ENCODE measurements at places on chromosomes 11 and 22.

DNA sequence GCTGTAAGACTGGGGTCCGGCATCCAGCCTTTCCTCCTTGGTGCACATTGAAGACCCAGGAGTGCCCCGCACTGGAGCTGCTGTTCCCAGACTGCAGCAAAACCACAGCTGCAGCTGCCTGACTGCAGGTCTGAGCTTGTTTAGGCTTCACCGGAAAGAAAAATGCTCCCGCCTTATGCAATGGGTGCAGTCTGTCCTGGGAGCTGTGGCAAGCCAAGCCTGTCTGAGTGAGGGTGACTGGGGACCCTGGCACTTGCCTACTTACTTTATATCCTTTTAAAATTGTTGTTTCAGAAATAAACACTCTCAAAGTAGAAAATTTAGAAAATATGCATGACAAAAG, 23.3 kb upstream of the CD44 start:
- no peak for DNase-seq

- no peak for DNase-seq
Measured at GRCh38 chr11:122813176-122813893, 25.0 kb upstream of the CRTAM start.

- DNase-seq = no peak
Measured at GRCh38 chr11:1729692-1730011, 20.7 kb downstream of the IFITM10 start.

GRCh38 chr11:12433571-12434324, 56.4 kb downstream of the PARVA start:
- DNase-seq = no peak

- no peak for DNase-seq
Measured at GRCh38 chr22:38132136-38132535, 21.7 kb upstream of the BAIAP2L2 start.

DNA sequence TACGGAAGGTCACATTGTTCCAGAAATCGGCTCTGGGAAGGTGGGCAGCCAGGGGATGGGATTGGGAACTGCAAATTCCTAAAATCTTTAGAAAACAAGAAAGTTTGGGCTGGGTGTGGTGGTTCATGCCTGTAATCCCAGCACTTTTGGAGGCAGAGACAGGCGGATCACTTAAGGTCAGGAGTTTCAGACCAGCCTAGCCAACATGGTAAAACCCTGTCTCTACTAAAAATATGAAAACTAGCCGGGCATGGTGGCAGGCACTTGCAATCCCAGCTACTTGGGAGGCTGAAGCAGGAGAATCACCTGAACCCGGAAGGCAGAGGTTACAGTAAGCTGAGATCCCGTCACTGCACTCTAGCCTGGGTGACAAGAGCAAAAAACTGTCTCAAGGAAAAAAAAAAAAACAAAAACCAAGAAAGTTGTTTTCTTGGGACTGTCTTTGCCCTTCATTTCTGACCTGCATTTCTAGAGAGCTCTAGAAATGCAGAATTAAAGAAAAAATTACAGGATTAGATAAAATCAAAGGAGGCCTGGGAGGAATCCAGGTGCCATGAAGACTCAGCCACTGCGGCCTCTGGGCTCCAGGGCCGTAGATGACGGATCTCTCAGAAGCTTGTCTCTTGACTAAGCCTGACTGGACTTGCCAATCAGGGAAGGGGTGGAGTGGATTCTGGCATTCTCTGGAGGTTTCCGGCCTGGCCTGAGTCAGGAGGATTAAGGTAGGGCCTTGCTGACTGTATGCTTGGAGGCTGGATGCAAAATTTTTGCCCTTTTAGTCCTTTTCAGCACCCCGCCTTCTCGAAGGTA, 5.3 kb upstream of the MALAT1 start:
- DNase-seq = no peak

GRCh38 chr22:38220653-38221386, 19.0 kb downstream of the MAFF start:
- DNase-seq = no peak

GRCh38 chr11:115238086-115238485, 266.1 kb downstream of the CADM1 start:
- DNase-seq = no peak

GRCh38 chr11:62880231-62880802, 379 bp upstream of the SLC3A2 start:
- no peak for DNase-seq

DNA sequence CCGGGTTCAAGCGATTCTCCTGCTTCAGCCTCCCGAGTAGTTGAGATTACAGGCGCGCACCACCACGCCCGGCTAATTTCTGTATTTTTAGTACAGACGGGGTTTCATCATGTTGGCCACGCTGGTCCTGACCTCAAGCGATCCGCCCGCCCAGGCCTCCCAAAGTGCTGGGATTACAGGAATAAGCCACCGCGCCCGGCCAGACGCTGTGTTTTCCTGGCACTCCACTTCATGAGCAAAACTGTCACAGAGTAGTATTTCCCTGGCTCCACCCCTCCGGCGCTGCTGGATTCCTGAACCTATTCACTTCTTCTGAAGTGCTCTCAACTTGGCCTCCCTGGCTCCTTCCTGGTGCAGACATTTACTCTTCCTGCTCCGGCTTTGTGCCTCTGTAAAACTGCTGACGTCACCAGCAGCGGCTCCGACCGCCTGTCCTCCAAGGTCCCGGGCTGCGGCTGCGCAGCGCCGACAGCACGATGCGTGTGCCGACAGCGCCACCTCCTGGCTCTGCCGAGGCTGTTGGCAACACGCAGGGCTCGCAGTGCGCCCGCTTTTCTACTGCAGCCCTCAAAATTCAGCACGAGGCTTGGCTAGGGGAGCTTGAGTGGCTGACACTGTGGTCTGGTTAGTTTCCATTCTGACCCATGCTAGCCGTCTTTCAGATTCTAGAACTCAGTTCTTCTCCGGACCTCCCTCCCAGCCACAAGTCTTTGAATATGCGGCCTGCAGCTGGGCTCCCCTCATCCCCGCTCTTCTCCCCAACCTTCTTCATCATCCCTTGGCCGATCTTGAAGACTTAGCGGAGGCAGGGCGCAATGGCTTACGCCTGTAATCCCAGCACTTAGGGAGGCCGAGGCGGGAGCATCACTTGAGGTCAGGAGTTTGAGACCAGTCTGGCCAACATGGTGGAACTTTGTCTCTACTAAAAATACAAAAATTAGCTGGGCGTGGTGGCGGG, 36.6 kb downstream of the APOL3 start:
- peak; percentile 99 for DNase-seq

GRCh38 chr22:45316796-45317526, 7.2 kb downstream of the FAM118A start:
- no peak for DNase-seq

DNA sequence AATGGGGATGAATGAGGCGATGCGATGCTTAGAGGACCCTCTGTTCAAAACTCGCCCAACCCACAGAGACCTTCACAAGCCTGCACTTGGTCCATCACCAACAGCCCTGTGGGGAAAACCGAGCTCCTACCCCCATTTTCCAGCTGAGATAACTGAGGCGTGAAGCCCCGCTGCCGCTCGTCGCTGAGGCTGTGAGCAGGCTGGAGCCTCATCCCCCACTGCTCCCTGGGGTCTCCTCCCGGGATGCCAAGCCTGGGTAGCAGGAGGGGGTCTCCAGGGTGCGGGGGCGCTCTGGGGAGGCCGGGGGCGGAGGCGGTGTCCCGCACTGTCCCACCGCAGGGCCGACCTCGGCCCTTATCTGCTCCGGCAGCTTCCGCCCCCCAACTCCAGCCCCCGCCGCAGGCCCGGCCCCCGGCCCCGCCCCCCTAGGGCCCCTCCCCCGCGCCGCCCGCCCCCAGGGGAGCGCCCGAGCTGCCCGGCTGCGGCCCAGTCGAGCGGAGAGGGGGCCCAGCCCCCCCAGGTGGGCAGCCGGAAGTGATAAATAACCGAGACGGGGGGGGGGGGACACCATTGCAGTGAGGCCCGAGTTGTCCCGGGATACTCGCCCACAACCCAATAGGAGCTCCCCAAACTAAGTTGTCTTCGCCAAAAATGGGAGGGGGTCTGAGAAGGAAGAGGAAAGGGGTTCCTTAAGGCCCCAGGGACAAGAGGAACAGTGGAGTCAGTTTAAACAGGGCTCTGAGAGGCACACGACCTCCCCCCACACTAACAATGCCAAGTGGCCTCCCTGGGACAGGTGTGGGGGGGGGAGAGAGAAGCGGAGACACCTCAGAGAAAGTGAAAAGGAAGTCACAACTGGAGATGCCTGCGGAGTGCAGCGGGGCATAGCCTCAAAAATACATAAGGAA, 8.3 kb upstream of the SLC39A13 start:
- no peak for DNase-seq

Measured in HEK293T (cell line).